Stimulated activated CD8-positive, alpha-beta memory T cell treated with anti-CD3 and anti-CD28 coated beads, Interleukin-4, amount 100 ng/mL, for 1 hour (primary cell): ENCODE measurements at places on chromosomes 6 and 20.

- no peak for DNase-seq
These were observed 2.1 kb downstream of the APOBEC2 start for GRCh38 chr6:41055149-41055548.

GRCh38 chr6:86500035-86500434 is 437.3 kb upstream of the HTR1E start:
- DNase-seq: no peak

DNA sequence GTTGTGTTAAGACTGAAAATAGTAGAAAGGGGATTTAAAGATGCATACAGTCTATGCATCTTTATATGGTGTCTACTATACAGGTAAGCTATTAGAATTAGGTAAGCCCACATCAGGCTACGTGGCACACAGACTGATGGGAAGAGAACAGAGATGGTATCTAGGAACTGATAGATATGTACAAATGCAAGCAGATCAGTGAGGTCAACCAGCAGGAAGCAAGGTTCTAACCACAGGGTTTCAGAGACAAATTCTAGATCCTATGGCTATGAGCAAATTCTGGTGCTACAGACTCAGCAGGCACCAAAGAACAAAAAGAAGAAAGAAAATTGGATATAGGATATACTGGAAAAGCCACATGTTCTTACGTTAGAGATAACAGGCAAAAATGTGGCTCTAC is 110.6 kb downstream of the TRDN start:
- DNase-seq: no peak

- no peak for DNase-seq
These were observed 90.8 kb downstream of the FAM50B start for GRCh38 chr6:3939964-3940363.

DNA sequence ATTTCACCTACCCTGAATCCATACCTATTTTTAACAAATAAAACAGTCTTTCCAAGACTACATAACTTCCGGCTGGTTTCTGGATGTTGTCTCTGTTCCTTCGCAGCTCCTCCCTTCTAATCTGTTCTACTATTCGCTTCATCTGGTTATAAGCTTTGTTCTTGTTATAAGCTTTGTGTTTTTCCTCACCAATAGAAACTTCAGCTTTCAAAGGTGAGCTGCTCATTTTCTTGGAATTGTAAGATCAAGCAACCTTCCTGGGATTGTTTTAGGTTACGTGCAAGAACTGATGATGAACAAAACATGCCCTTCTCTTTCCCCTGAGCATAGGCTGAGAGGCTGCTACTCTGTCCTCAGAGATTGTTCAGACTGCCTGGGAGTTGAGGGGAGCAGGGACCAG is 2.1 kb downstream of the GFOD1 start:
- no peak for DNase-seq

DNA sequence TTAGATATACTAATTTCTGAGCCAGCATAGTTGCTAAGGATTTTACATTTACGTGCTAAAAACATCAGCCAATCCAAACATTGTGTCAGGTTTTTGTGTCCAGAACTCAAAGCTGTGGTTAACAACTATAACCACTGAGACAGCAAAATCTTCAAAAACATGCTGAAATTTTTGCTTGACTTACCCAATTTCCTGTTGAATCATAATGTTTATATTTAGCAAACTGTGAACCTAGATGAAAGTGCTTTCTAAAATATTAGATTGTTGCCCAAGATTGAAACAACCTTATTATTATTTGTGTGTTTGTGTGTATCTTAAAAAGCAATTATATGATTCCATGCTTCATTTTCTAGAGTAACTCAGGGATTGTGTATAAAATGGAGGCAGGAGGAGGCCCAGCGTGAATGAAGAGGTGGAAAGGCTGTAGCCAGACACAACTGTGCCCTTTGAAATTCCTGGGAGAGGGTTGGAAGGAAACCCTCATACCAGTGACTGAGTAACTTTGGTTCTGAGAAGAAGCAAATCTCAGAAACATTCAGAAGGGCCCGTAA is 48.0 kb downstream of the ARMC2 start:
- DNase-seq: no peak

DNA sequence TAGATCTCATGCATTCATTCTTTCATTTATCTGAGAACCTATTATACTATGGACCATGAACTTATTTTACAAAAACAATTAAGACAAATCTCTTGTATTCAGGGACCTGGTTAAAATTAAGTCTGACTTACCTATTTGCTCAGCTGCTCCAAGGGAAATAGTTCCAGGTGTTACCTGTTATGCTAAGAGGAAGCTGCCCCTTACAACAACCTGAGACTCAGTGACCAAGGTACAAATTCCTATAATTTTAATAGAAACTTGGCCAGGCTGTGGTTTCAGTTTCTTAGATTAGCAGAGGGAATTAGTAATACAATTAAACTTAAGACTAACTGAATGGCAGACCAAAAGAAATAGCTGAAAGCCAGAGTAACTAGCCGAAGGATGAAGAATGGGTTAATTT is 48.2 kb upstream of the GMPR start:
- no peak for DNase-seq

DNA sequence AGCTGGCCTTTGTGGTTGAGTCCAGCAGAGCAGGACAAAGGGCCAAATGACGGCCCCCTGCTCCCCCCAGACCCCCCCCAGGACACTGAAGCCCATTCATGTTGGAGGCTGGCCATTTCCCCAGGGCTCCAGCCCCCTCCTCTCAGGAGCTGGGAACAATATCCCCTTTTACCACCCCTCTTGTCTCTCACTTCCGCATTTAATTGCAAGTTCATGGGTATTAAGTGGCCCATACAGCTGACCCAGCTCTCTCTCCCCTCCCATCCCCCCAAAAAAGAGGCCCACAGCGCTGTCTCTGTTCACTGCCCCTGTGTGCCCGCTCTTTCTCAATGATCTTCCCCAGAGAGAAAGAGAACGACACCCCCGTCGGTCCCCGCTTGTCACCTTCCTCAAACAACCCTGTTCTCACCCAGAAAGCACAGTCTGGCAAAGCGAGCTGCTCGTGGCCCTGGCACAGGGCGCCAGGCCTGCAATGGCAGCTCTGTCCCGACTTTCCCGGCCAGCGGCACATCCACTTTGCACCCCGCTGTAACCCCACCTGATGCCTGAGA is 30.4 kb downstream of the PREX1 start:
- no peak for DNase-seq

DNA sequence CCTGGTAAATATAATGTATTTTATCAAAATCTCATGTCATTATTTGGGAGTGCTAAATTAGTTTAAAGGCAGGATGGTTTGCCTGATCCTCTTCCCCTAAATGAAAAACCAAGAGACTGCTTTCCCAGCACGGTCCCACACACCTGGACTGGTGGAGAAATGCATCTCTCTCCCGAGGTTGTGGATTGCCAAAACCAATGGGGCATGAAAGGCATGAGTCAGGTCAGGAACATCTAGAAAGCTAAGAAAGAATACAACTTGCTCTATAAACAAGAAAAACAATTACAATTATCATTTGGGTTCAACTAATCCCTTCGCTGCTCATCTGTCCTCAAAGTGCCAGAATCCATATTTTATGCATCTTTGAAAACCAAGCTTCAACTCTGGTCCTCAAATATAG is 308.3 kb upstream of the IRAK1BP1 start:
- DNase-seq: no peak

GRCh38 chr20:5024982-5025381 is 23.7 kb upstream of the SLC23A2 start:
- DNase-seq: no peak

- DNase-seq: no peak
These were observed 129.9 kb downstream of the MRPL14 start for GRCh38 chr6:43997345-43997677.

- no peak for DNase-seq
These were observed 16.0 kb downstream of the SHLD1 start for GRCh38 chr20:5766085-5766764.

DNA sequence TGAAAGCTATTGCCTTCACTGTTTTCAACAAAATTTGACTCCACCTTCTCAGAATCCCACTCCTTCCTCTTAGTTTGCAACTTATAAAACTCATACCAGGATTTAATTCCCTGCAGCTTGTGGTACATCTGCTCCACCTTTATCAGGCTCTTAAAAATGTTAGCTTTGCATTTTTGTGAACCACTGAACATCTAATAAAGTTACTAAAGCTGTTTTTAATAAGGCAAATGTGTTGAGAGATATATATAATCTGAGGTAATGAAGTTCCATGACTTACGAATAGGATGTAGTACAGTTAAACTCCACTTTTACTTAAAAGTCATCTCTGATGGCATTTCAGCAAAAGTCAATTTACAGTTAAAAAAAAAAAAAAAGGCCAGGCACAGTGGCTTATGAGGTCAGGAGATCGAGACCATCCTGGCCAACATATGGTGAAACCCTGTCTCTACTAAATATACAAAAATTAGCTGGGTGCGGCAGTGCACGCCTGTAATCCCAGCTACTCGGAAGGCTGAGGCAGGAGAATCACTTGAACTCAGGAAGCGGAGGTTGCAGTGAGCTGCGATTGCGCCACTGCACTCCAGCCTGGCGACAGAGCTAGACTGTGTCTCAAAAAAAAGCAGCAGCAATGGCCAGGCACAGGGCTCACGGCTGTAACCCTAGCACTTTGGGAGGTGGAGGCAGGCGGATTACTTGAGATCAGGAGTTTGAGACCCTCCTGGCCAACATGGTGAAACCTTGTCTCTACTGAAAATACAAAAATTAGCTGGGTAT is 106.2 kb downstream of the KIF13A start:
- DNase-seq: no peak

DNA sequence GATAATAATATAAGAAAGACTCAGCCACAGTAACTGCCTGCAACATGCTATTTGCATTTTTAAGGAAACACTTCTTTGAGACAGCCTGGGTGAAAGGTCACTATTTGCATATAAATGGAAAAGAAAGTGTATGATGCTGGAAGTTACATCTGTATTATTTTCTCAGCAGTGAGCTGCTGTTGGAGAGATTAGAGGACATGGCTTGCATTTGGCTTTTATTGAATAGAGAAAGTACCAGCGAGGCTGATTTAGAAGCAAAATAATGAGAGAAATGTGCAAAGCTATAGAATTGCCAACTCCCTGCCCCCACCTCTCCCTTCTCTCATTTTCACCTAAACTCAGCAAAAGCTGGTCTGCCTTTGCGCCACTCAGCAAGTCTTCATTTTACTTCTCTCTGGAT is 12.7 kb downstream of the MYT1 start:
- no peak for DNase-seq

- DNase-seq: no peak
These were observed 196.9 kb downstream of the NFATC2 start for GRCh38 chr20:51345601-51346101.

DNA sequence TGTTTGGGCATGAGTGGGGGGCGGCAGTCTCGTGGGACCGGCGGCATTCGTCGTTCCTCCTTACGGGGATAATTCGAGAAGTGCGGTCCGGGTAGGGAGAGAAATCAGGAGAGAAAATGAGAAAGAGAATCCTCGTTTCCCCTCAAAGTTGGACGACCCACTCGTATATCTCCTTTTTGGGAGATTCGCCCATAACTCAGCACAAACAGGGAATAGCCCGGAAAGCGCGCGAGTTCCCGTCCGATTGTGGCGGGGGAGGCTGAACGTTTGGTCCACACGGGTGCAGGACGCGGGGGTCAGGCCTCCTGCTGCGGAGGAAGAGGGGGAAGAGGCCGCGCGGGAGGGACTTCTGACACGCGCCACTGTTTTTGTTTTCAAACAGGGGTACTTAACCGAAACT is 42.4 kb downstream of the POPDC3 start:
- DNase-seq: no peak

DNA sequence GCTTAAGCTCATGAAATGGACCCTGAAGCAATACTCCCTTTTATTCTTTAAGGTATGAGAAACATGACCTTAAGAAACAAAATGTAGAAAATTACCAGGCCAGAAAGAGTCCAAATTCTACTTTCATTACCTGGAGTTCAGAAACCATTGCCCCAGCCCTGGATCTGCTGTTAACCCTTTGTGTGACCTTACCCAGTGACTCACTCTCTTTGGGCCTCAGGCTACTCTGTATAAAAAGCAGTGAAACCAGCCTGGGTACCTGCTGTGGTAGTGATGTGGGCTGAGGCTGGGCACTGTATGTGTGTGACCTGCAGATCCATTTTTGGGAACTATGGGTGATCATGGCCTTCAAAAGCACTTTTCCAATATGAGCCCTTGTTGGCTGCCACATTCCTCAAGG is 47.2 kb downstream of the SLC9A8 start:
- no peak for DNase-seq

DNA sequence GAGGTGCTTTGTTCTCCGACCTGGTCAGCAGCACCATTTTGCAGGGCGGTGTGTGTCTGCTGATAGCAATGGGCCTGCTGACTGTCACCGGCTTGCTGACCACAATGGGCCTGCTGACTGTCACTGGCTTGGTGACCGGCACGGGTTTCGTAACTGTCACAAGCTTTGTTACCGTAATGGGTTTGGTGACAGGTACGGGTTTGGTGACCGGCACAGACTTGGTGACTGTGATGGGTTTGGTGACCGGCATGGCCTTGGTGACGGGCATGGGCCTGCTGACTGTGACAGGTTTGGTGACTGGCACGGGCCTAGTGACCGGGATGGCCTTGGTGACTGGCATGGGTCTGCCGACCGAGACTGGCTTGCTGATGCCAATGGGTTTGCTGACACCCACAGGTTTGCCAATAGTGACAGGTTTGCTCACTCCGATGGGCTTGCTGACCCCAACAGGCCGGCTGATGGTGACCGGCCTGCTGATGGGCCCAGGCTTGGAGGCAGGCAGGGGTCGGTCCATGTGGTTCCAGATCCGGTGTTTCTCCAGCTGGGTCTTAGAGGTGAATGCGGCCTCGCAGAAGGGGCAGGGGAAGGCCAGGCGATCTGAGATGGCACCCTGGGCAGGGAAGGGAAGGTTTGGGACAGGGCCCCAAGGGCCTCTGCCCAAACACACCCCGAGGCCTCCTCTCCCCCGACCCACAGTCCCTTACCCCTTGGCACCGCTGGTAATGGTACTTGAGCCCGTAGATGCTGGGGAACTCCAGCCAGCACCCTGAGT is 3.4 kb downstream of the ZNF512B start:
- DNase-seq: no peak

- DNase-seq: no peak
These were observed 73.9 kb downstream of the MTHFD1L start for GRCh38 chr6:150939399-150939798.

DNA sequence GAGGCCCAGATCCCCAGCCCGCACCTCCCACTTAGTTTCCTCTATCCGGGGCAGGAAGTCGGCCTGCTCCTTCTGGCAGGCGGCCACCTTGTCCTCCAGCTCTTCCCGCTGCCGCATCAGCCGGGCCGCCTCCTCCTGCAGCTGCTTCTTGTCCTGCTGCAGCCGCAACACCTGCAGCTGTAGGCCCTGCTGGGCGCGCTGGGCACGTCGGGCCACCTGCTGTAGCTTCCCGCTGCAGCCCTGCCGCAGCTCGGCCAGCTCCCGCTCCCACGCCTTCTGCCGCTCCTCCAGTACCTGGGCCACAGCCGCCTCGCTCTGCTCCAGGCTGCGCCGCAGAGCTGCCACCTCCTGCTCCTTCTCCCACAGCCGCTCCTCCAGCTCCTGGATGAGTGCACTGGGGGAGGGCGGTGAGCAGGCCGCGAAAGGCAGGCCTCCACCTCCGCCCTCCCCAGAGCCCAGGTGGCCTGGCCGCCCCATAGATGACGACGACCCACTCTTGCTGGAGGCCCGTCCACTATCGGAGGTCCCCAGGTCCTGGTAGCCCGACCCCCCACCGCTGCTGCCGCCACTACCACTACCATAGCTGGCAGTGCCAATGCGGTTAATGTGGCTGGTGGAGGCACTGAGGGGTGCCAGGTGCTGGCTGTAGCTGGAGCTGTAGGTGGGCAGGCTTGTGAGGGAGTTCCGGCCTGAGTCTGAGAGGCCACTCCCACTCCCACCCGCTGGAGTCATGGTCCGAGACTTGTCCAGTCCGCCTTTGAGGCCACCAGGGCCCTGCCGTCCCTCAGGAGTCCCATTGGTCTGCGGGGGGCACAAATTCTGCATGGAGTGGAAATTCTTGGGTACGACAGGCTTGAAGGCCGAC is 6.0 kb upstream of the FASTKD5 start:
- DNase-seq: no peak
